ENCODE measurements at places on chromosomes 5 and 9.

GRCh38 chr5:14810282-14810681 is 61.3 kb downstream of the ANKH start:
- no peak for DNase-seq

GRCh38 chr9:115642285-115642684 is 511.3 kb upstream of the PAPPA start:
- DNase-seq: no peak

GRCh38 chr5:55370291-55370925 is 62.6 kb downstream of the MTREX start:
- DNase-seq: no peak

DNA sequence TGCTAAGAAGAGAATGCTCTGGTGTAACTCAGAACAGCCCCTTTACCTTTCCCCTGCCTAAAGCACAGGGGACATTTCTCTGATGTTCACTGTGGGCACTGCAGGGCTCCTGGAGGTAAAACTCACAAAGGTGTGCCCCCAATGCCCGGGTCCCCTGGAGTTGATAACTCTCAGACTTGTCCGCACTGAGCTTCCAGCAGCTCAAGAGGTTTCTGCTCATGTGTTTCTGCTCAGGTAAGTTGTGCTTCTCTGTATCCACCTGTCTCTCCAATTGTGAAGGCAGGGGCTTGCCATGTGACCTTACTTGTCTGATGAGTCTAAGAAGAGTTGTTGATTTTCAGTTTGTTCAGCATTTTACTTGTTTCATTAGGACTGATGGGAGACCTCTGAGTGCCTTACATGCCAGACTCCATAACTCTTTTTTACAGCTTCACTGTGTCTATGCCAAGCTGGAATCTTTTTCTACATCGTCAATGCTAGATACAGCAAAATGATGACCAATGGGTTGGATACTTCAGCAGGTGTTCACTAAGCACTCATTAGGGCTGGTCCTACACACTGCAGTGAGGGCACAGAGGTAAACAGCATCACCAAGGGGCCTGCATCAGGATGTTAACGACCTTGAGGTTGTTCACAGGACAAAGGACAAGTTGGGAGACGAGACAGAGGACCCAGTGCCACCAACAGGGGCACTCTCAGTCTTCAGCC is 56.4 kb downstream of the MRPL36 start:
- DNase-seq: no peak

- no peak for DNase-seq
These were observed 4.2 kb downstream of the KCNIP1 start for GRCh38 chr5:170508036-170508435.

DNA sequence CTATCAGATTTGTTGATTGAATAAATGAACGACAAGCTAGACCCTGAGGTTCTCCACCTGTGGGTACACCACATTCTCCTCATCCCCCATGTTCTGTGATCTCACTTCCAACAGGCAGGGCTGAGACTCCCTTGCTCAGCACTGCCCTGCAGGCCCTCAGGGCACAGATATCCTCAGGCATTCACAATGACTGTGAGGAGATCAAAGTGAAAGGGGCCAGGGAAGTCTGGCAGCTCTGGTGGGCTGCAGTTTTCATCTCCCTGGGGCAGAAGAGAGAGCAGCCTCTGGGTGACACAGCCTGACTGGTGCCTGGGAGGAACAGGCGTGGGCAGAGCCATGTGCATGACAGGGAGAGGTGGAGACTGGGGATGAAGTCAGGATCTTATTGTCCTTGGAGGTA is 142.4 kb upstream of the C9orf72 start:
- no peak for DNase-seq

DNA sequence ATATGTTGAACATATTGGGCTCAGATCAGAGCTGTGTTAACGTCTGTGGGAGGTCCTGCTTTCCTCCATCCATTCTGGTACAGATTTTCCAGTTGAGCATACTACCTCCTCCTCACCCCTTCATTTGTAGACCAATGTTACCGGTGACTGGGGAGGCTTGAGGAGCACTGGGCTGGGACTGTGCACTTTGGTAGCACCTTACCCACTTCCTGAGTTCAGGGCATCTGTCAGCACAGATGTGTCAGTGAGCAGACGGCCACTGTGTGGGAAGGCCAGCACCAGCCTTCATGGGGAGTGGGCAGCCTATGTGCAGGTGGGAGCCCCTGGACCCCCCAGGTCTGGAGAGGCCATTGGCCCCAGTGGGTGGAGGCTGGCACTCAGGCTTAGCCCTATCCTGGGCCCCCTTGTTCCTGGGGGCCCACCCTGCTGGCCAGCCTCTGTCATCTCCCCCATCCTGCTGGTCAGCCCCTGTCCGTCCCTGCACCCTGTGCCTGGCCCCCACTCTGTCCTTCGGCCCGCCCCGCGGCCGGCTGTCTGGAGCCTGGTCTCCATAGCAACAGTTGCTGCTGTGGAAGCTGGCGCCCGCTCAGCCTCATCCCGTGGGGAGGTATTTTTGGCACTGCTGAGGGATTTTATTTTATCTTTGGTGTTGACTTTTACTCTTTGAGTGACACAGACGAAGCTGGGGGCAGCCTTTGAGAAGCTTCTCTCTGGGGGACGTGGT is 21.3 kb downstream of the WNK2 start:
- no peak for DNase-seq

DNA sequence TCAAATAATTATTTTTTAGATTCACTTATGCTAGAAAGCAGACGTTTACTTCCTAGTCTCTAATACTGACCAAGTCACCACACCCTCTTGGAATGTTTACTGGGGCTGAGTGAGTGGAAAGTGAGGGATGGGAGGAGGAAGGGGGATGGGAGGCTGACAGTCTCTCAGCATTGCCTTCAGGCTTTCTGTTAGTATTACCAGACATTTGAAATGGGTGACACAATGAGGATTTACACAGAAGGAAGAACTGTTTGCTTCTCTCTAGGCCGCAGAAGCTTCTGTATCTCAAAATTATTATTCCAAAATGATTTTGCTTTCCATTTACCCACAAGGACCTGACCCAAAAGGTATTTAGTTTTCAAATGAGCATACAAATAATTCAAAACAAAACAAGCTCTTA is 232.8 kb upstream of the ZNF608 start:
- no peak for DNase-seq

GRCh38 chr5:174409971-174410370 is 314.4 kb upstream of the MSX2 start:
- DNase-seq: no peak

DNA sequence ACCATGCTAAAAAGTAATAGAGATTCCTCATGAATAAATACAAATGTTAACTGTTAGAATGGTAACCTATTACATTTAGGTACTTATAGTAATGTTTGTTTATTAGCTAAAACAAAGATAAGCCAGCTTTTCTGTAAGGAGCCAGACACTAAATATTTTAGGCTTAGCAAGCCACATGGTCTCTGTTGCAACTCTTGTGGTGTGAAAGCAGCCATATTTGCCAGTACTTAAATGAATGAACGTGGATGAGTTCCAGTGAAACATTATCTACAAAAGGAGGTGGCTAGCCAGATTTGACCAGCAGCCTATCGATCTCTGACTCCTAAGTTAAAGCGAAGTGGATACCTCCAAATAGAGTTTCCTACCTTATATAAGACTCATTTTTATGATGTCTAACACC is 331.6 kb downstream of the CDH12 start:
- no peak for DNase-seq

DNA sequence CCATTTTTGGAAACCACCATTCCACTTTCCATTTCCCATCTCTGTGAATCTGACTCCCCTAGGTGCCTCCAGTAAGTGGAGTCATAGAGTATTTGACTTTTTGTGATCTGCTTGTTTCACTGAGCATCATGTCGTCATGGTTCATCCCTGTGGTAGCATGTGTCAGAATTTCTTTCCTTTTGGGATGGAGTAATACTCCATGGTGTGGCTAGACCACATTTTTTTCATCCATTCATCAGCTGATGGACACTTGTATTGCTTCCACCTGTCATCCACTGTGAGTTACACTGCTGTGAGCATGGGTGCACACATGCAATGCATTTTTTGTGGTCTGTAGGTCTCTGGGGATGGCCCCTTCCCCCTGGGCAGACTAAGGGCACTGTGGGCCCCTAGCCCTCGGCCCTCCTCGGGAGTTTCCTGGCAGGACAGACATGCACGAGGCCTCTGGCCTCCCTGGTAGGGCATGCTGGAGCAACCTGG is 115.9 kb downstream of the GADD45G start:
- DNase-seq: no peak

GRCh38 chr5:93311881-93312280 is 269.1 kb downstream of the NR2F1-AS1 start:
- DNase-seq: no peak

- no peak for DNase-seq
These were observed 53.1 kb downstream of the TLE1 start for GRCh38 chr9:81636255-81636599.

DNA sequence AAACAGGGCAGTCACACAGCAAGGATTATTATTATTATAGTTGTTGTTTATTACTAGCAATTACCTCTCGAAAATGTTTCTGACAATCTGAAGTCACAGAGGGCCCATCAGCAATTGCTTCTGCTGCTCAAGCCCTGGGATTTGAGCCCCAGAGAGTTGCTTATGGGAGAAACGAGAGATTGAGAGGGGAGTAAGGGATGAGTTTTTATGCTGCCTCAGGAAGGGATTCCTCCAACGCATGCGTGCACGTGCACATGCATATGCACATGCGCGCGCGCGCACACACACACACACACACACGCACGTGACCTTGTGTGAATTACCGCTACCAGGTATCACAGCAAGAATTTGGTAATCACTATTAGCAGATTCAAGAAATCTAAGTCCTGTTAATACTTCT is 189.2 kb upstream of the TBC1D2 start:
- DNase-seq: no peak

- no peak for DNase-seq
These were observed 614.7 kb downstream of the ISL1 start for GRCh38 chr5:51997949-51998348.

- peak; percentile 5 for DNase-seq
These were observed at the start of gene ITGA2 for GRCh38 chr5:52989025-52989780. ITGA2 (plus strand) TSS chr5:52989352; CDS start chr5:52989469, 117 bp downstream.

DNA sequence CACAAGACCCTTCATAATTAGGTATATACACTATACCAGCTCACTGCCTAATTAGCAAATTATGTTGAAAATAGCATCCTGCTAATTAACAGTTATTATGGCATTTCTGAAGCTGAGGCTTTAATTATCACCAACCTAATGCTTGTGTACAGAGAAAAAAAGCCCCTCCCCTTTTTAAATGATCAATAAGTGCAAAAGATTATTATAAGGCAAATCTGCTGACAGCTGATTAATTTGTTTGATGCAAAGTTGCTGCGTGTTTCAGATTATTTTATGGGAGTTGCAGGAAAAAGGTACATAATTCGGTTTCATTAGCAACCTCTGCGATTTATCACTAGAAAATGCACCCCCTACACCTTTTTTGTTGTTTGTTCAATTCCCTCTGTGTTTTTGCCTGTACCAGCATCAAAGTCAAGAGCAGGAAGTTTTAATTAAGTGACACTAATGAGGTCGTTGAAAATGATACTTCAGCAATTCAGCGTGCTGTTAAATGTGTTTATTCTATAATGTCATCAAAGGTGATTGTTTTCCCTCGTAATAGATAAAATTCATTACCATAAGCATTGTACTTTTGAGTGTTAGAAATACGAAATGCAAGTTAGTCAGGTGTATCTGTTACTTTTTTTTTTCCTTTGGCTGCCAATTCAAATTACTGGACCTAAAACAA is 170.0 kb downstream of the EBF1 start:
- DNase-seq: no peak

GRCh38 chr5:141882594-141883183 is 4.5 kb upstream of the PCDH1 start:
- no peak for DNase-seq

GRCh38 chr5:158068964-158069363 is 210.0 kb upstream of the CLINT1 start:
- DNase-seq: no peak

- no peak for DNase-seq
These were observed 105.2 kb downstream of the CDH10 start for GRCh38 chr5:24539613-24540012.

DNA sequence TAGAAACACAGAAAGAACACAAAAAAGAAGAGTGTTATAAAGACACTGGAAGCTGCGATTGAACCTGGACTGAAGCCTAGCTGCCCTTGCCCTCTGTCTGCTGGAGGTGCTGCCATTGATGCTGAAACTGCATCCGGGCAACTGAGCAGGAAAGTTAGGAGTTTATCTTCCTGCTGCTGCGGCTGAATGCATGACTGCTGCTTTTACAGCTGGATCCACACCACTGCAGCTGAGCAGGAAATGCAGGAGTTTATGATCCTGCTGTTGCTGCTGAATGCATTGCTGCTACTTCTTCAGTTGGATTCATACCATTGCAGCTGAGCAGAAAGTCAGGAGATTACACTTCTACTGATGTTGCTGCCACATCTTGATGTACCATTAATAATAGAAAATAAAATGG is 21.8 kb upstream of the JAKMIP2 start:
- no peak for DNase-seq

GRCh38 chr9:115146581-115147021 is 28.6 kb upstream of the TNC start:
- no peak for DNase-seq

DNA sequence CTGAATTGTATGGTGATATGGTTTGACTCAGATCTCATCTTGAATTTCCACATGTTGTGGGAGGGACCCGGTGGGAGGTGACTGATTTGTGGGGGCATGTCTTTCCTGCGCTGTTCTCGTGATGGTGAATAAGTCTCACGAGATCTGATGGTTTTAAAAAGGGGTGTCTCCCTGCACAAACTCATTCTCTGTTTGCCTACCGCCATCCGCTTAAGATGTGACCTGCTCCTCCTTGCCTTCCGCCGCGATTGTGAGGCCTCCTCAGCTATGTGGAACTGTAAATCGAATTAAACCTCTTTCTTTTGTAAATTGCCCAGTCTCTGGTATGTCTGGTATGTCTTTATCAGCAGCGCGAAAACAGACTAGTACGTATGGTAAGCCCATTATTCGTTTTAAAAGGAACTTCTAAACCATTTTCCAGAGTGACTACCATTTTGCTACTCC is 48.7 kb downstream of the SLC36A1 start:
- no peak for DNase-seq

- DNase-seq: no peak
These were observed 26.7 kb upstream of the GRIA1 start for GRCh38 chr5:153463806-153464205.

- no peak for DNase-seq
These were observed 8.5 kb downstream of the KLF4 start for GRCh38 chr9:107481035-107481434.

- DNase-seq: no peak
These were observed 1126.2 kb upstream of the CDH9 start for GRCh38 chr5:28164568-28164967.

DNA sequence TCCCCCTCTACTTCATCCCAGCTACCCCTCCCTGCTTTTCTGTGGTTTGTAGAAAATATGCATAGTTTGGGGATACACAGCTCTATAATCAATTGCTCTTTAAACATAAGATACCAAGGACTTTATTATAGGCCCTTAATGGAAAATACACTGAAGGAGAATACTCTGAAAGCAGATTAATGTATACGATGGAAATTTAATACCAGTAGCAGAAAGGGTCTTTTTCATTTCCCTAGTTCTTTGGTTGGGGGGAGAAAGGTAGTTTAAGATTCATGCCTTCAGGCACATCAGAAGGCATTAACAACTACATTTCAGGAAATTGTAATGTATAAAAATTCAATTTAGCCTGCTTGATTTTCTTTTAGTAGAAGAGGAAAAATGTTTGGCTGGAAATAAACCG is 452.9 kb upstream of the ZNF608 start:
- DNase-seq: no peak

Measured in activated CD8-positive, alpha-beta memory T cell treated with anti-CD3 and anti-CD28 coated beads for 1 hour (primary cell).